Lung (tissue), 17 donors: ENCODE measurements at places on chromosomes 4 and X. TPM values are rescaled to one million over a fixed set of nuclear protein-coding genes. Genes with fewer than 3 reads are reported as not detected.

- H3K4me1 ChIP-seq = no peaks in the 10 kb centered on the region
- no peak for DNase-seq
- H3K36me3 ChIP-seq = no peaks in the 10 kb centered on the region
- H3K4me3 ChIP-seq = no peak overlapping the region
- no peaks in the 10 kb centered on the region for H3K27me3 ChIP-seq
Observed at GRCh38 chr4:100872811-100873210, 355.0 kb upstream of the EMCN start.

DNA sequence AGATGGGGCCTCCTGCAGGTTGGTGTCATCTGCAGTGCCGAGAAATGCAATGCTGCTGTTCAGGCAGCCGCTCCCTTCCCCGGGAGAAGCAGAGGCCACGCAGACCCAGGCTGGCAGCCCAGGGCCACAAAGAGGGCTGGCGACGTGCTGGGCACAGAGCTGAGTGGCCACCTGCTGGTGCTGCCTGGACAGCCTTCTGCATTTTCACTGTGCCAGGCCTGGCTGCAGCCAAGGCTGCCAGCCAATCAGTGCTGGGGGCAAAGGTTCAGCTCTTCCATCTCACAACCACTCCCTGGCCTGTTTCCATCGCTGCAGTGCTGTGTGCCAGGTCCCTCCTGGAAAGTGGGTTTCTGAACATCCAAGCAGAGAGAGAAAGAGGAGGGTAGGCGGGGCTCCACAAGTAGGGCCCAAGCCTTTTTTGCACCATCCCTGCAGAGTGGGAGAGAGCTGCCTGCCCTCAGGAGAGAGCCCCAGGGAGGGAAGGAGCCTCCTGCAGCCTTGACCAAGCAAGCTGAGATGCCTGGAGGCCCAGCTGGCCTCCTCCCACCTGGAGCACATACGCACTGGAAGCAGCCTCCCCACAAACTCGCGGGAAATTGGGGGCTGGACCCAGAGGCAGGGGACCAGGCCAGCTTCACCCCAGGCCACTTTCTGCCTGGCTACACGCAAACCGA lies 20.1 kb downstream of the ADRA2C start:
- no peaks in the 10 kb centered on the region for H3K27me3 ChIP-seq
- peak; percentile 22 for DNase-seq
- H3K36me3 ChIP-seq = no peaks in the 10 kb centered on the region
- H3K27ac ChIP-seq = no peak overlapping the region

The TMPRSS11B gene
- total RNA-seq = 0.20 TPM

- DNase-seq = peak; percentile 49
- no peak overlapping the region for H3K4me3 ChIP-seq
- H3K27me3 ChIP-seq = peaks cover 1% of the 10 kb centered on the region
- H3K27ac ChIP-seq = no peak overlapping the region
- no peaks in the 10 kb centered on the region for H3K36me3 ChIP-seq
Observed at GRCh38 chrX:17735406-17735805, 1.9 kb upstream of the SCML1 start.

The NPY2R gene
- total RNA-seq = not detected

DNA sequence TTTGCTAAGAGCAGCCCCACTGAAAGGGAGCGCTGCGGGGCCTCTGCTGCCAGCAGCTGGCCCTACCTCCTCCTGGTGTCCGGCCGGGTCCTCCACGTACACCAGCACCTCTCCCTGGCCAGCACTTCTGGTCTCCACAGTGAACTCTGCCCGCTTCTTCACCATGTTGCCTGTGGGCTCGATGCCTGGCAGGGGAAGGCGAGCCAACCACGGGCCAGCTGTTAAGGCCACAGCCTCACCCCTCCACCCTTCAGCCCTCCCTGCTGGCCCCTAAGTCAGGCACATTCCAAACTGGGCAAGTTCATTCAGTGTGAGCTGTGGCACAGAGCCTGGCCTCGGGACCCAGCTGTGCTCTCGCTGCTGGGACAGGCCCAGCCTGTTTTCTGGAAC lies 7.8 kb downstream of the FLNA start:
- H3K36me3 ChIP-seq = peaks cover 32% of the 10 kb centered on the region
- H3K27me3 ChIP-seq = no peaks in the 10 kb centered on the region
- H3K4me1 ChIP-seq = no peaks in the 10 kb centered on the region
- no peak overlapping the region for H3K4me3 ChIP-seq

The FBXW7 gene
- total RNA-seq = 29.6 TPM

The TMEM150C gene
- 5.4 TPM for total RNA-seq

DNA sequence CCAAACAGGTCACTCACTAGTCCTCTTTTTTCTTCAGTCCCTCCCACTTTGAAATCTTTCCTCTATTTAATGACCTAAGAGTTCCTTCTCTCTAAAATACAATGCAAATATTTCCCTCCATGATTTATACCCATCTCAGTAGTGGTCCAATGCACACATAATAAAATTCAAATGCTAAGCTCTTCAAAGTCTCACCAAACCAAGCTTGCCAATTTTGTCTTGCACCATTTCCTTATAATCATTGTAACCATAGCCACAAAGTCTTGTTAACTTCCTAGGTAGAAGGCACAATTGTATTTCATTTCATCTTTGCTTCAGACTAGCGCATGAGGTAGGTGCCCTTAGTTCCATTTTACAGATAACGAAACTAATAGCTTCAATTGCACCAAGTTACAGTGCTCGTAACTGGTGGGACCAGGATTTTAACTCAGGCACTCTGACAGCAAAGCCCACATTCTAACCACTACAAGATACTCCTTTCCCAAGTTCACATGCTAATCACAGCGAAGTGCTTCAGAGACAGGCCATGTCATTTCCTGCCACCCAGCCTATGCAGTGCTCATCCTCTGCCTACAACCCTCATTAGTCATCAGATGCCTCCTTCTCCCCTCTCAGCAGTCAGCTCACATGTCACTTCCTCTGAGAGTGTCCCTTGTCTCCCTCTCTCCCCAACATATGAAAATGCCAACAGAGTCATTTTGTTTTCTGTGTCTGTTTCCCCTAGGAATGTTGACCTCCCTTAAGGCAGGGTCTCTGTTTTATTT lies 66.9 kb upstream of the PPARGC1A start:
- DNase-seq = no peak
- H3K36me3 ChIP-seq = no peaks in the 10 kb centered on the region
- no peaks in the 10 kb centered on the region for H3K27me3 ChIP-seq
- no peak overlapping the region for H3K4me3 ChIP-seq

The SHROOM3 gene
- total RNA-seq = 75.1 TPM

DNA sequence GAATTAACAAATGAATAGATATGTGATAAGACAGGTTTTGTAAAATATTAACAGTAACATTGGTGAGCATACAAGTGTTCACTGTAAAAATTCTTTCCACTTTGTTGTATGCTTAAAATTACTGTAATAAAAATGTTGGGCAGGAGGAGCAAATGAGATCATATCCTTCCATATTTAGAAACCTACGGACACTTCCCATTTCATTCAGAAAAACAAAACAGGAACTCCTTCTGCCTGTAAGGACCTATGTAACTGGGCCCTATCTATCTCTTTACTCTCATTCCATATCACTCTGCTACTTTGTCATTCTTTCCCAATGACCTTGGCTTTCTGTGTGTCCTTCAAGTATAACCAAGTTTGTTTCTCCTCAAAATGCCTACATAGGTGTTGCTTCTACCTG lies 53.7 kb upstream of the SLC39A8 start:
- no peak overlapping the region for H3K27ac ChIP-seq
- no peaks in the 10 kb centered on the region for H3K4me1 ChIP-seq

DNA sequence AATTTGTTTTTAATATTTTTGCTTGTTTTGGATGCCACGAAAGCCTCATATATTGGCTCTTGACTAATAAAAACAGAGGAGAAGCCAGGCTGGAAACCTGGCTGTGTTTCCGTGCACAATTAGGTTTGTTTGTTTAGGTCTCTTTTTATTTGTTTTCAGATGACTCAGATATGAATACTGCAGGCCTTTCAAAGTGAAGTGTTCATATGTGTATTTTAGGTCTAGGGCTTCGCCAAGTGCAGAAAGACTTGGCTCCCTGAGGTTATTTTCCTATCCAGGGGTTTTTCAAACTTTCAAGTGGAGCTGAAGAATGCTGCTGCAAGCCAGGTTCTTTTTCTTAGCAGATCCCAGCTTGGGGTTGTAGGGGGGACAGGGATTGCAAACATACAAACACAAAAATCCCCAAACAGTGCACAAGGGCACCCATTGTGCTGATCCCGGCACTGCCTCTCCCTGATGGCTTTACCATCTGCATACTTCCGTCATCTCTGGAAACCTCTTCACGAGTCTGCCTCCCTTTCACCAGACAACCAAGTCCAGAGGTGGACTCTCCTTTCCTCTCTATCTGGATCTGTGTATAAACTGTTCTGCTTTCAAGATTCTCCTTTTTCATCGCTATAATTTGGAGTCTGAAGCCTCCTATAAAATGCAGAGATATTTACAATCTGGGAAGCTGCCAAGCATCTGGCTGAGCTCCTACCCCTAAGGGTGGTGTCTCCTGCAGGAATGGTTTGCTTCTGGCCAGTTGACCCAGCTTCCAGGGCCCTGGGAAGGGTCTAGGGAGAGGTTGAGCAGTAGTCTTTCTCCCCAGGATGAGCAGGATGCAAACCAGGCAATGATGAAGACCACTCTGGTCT lies 108.6 kb downstream of the SMIM20 start:
- H3K4me3 ChIP-seq = no peak overlapping the region
- H3K4me1 ChIP-seq = peaks cover 3% of the 10 kb centered on the region
- DNase-seq = peak; percentile 56
- H3K36me3 ChIP-seq = no peaks in the 10 kb centered on the region

DNA sequence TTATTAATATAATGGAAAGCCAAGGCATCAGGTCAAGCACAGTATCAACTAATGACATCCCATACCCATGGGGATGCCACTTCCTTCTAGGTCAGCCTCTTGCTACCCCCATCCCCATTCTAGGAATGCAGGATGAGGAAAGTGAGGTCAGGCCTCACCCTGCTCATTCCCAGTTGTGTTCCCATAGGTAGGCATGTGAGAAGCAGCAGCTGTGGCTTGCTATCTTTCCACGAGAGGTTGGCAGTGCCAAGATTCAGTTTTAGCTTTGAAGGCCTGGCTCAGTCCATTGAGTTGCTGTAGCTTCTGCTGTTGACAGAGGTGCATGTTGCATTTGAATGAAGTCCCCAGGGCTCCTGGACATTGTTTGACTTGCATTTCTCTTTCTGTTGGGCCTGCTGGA lies 15.5 kb downstream of the LONRF3 start:
- no peak for DNase-seq
- H3K36me3 ChIP-seq = no peaks in the 10 kb centered on the region
- no peaks in the 10 kb centered on the region for H3K27me3 ChIP-seq
- no peak overlapping the region for H3K4me3 ChIP-seq
- H3K4me1 ChIP-seq = no peaks in the 10 kb centered on the region

GRCh38 chrX:65750674-65751469 lies 83.4 kb downstream of the MSN start:
- no peak for DNase-seq
- no peak overlapping the region for H3K27ac ChIP-seq
- H3K36me3 ChIP-seq = no peaks in the 10 kb centered on the region
- H3K27me3 ChIP-seq = no peaks in the 10 kb centered on the region

GRCh38 chr4:141056473-141056872 lies 76.8 kb downstream of the RNF150 start:
- no peak overlapping the region for H3K27ac ChIP-seq
- H3K4me1 ChIP-seq = peaks cover 8% of the 10 kb centered on the region
- DNase-seq = no peak
- H3K27me3 ChIP-seq = no peaks in the 10 kb centered on the region

GRCh38 chr4:73187325-73187724 lies 71.3 kb downstream of the ANKRD17 start:
- H3K4me1 ChIP-seq = no peaks in the 10 kb centered on the region
- H3K27ac ChIP-seq = peak overlapping the region; percentile 21
- peaks cover 4% of the 10 kb centered on the region for H3K36me3 ChIP-seq
- no peaks in the 10 kb centered on the region for H3K27me3 ChIP-seq
- peak; percentile 9 for DNase-seq
- H3K4me3 ChIP-seq = no peak overlapping the region

GRCh38 chr4:109826719-109827118 lies 1.1 kb upstream of the RRH start:
- peak; percentile 41 for DNase-seq
- no peak overlapping the region for H3K27ac ChIP-seq
- H3K4me3 ChIP-seq = no peak overlapping the region
- H3K36me3 ChIP-seq = peaks cover 2% of the 10 kb centered on the region
- H3K4me1 ChIP-seq = no peaks in the 10 kb centered on the region
- H3K27me3 ChIP-seq = no peaks in the 10 kb centered on the region

DNA sequence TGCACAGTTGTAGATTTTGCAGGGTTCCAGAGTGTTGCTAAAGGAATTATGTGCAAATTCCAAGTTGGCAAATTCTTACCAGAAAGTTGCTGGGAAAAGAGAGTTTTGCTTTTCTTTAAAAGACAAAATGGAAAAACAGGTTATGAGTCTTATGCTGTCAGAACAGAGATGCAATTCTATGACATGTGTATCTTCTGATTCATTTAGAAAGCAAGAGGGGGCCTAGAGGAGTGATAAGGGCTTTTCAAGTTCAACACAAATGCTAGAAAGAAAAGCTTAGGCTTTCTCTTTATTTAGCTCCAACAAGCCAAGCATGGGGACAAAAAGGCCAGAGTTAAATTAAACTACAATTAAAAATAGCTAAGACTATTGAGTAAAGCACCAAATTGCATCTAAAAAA lies 72.4 kb upstream of the GATB start:
- no peaks in the 10 kb centered on the region for H3K4me1 ChIP-seq
- no peak for DNase-seq
- no peaks in the 10 kb centered on the region for H3K36me3 ChIP-seq
- H3K27ac ChIP-seq = no peak overlapping the region
- no peaks in the 10 kb centered on the region for H3K27me3 ChIP-seq

The ABLIM2 gene
- 4.0 TPM for total RNA-seq

DNA sequence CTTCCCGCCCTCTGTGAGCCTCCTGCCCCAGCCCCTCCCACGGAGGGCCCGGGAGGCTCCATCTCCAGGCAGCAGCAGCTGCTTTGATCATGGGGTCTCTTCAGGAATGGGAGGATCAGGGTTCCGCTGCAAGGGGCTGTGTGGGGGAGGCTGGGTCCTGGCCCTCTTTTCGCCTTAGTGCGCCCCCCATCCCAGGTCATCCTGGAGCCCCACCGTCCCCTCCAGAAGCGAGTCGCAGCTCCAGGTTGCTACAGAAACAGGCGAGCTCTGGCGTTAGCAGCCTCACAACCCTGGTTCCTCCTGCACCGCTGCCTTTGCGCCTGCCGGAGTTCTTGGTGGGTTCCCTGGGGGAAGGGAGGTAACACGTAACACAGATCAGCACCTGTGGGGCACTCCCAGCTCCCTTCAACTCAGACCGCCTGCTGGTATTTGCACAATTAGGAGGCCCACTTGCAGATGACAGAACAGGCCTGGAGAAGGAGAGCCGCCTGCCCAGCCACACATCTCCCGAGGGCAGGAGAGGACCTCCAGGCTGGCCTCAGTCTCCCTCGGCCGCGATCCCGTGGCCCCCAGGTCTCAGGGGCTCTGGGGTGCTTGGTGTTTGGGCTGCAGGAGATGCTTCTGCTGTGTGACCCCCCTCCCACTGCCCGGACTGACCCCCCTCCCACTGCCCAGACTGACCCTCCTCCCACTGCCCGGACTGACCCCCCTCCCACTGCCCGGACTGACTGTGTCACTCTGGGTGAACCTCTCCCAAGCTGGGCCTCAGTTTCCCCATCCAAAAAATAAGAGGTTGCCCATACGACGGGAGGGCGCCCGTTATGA lies 64.2 kb upstream of the ADRA2C start:
- no peak for DNase-seq
- H3K4me3 ChIP-seq = no peak overlapping the region
- H3K27me3 ChIP-seq = no peaks in the 10 kb centered on the region
- no peak overlapping the region for H3K27ac ChIP-seq
- H3K4me1 ChIP-seq = no peaks in the 10 kb centered on the region
